ENCODE measurements at places on chromosomes 6 and 20.

- no peak for DNase-seq
Observed at GRCh38 chr6:34143884-34144580, 1.9 kb downstream of the GRM4 start.

- no peak for DNase-seq
Observed at GRCh38 chr6:149806127-149806526, 56.6 kb downstream of the PCMT1 start.

DNA sequence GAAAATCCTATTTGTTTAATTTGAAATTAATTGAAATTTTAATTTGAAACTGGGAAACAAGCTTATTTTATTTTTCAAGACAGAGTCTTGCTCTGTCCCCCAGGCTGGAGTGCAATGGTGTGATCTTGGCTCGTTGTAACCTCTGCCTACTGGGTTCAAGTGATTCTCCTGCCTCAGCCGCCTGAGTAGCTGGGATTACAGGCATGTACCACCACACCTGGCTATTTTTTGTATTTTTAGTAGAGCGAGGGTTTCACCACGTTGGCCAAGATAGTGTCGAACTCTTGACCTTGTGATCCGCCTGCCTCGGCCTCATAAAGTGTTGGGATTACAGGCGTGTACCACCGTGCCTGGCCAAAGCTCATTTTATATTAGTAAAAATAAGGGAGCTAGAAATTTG lies 4.2 kb downstream of the SRSF3 start:
- DNase-seq = no peak

- DNase-seq = no peak
Observed at GRCh38 chr6:44841829-44842228, 454.3 kb downstream of the CDC5L start.

- DNase-seq = no peak
Observed at GRCh38 chr6:132060591-132060990, 109.4 kb upstream of the CCN2 start.

DNA sequence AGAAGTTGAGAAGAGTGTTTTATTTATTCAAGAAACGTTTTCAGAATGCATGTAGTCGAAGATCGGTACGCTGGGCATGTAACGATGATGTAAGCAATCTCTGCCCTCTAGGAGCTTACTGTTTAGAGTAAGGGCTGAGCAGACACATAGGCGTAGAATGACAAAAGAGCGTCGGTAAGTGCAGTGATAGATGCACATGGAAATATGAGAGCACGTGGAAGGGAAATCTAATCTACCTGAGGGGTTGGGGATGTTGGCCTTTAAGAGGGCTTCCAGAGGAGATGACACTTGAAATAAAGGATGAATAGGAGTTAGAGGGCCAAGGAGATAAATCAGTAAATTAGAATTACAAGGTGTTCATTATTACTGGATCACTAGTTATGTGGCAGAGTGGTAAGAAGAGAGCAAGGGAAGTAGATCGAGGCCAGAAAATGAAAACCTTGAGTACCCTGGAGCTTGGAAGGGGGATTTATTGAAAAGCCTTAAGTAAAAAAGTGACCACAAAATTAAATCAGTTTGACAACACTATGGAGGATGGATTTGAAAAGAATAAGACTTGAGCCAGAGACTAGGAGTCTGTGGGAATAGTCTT lies 782 bp downstream of the TRMT11 start:
- no peak for DNase-seq

DNA sequence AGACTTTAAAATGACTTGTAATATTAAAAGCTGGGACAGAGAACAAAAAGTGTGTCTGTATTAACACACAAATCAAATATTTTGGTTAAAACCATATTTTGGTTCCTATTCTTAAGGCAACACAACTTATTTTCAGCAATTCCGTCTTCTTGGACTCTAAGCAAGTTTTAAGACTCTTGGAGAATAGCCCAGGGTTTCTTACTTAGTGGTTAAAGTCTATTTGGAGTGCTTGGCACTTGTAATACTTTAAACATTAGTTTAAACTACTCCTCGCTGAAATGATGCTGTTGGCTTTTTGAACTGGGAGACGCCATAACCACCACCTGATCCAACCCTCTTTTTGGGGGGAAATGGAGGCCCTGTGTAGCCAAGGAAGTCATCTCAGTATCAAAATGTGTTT lies 109.7 kb upstream of the GMDS start:
- no peak for DNase-seq

DNA sequence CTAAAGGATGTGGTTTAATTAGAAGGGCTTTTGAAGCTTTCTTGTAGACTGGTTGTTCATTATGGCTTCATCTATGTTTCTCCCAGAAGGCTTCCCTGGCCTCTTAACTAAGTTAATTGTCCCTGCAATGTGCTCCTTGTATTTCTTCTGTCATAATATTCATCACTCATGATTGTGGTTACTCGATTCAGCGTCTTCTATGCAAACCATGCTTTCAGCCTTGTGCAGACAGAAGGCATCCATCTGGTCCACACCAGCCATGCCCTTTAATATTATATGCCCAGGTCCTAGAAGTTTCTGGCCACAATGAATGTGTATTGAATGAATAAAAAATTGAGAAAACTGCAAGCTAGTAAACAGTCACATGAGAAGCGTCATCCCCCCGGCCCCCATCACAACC lies 163.2 kb downstream of the KHDC1L start:
- DNase-seq = no peak

GRCh38 chr20:54382419-54382818 lies 93.0 kb upstream of the DOK5 start:
- no peak for DNase-seq

DNA sequence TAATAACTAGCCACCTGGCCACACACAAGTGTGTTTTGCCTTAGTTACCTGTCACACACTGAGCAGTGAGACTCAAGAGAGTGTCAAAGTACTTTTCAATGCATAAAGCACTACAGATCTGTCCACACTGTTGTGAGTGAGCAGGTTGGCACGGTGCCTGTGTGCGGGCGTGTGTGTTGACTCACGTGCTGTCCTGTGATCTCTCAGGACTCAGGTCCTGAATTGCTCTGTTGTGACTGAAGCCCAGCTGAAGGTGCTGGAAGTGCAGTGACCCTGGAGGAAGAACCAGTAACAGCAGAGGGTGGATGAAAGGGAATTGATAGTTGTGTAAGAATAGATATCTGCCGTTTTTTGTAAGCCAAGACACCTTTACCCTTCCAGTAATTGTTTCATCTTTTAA lies 18.3 kb downstream of the SLC16A10 start:
- no peak for DNase-seq

DNA sequence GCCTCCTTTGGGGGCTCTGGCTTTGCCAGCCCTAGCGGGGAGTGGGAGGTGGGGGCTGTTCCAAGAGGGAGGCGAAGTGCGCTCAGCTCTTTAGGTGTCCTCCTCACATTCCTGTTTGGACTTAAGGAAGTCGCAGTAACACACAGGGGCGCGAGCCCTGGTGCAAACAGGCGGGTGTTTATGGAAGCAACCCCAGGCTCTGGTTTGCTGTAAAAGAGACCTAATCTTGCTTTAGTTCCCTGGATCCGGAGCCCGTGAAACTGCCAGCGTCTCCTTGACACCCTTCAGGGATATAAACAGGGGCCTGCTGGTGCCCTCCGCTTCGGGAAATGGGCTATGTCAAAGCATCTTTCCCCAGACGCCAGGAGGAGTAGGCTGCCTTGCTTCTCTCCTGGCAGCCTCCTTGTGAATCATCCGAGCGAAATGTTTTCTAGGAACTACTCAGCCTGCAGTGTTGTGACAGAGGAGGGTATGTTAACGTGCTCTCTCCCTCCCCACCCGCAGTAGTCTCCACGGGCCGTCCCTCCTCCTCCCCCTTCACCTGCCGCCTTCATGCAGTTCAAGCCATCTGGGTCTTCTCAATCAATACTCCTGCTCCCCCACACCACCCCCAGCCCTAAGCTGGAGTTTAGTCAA lies 168.0 kb upstream of the LRFN2 start:
- DNase-seq = peak; percentile 13

GRCh38 chr6:144756469-144756868 lies 471.3 kb downstream of the UTRN start:
- no peak for DNase-seq

DNA sequence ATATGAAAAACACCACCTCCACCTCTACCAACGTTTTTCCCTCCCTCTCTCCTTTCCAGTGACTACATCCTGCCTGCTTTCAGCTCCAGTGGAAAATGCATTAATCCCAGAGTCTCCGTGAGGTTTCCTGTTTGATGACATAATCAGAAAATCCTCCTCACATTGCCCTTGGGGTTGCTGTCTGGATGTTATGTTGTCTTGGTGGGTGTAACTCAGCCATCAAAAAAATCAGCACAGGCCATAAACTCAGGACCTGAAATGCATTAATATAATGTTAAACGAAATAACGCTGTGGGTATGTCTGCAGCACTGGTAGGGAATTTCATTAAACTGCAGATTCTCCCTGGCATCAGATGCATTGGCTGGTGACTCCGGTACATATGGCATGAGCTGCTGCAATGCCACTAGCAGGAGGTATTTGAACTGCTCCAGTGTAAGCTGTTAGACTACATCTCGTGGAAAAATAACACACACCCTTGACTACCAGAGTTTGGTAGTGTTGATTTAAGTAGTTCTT lies 297.8 kb downstream of the PRL start:
- DNase-seq = no peak

- DNase-seq = no peak
Observed at GRCh38 chr6:97473979-97474378, 191.0 kb upstream of the MMS22L start.

GRCh38 chr6:145080651-145081050 lies 654.7 kb downstream of the EPM2A start:
- no peak for DNase-seq

GRCh38 chr6:80425089-80425823 lies 318.8 kb downstream of the BCKDHB start:
- no peak for DNase-seq

- DNase-seq = no peak
Observed at GRCh38 chr6:126784161-126784790, 334.2 kb upstream of the RSPO3 start.

GRCh38 chr6:106360989-106361430 lies 493 bp downstream of the CRYBG1 start:
- no peak for DNase-seq

DNA sequence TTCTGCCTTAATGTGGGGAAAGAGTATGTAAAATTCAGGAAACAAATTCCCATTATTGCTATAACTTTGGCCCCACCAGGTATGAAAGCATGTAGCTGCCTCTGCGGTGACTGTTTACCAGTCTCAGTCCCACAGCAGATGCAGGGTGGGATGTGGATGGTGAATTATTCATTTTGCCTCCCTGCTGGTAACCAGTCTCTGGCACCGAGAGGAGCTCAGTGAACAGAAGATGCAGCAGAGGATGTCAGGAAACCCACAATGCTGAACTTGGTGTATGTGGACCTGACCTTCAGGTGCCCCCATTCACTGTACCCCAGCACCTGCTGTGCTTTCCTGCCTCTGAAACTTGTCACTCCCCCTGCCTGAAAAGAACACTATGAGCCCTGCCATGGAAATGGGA lies 8.8 kb upstream of the METTL24 start:
- no peak for DNase-seq

- DNase-seq = no peak
Observed at GRCh38 chr6:169587975-169588374, 113.9 kb downstream of the WDR27 start.

- no peak for DNase-seq
Observed at GRCh38 chr20:992801-993535, 9.1 kb downstream of the RSPO4 start.

- DNase-seq = peak; percentile 47
Observed at GRCh38 chr6:169172946-169173345, 80.7 kb downstream of the THBS2 start.

- DNase-seq = no peak
Observed at GRCh38 chr6:139743664-139744437, 369.4 kb upstream of the CITED2 start.

- DNase-seq = no peak
Observed at GRCh38 chr6:25447570-25447929, 168.4 kb downstream of the CARMIL1 start.

GRCh38 chr6:26578741-26579140 lies 18.0 kb upstream of the ABT1 start:
- DNase-seq = no peak

DNA sequence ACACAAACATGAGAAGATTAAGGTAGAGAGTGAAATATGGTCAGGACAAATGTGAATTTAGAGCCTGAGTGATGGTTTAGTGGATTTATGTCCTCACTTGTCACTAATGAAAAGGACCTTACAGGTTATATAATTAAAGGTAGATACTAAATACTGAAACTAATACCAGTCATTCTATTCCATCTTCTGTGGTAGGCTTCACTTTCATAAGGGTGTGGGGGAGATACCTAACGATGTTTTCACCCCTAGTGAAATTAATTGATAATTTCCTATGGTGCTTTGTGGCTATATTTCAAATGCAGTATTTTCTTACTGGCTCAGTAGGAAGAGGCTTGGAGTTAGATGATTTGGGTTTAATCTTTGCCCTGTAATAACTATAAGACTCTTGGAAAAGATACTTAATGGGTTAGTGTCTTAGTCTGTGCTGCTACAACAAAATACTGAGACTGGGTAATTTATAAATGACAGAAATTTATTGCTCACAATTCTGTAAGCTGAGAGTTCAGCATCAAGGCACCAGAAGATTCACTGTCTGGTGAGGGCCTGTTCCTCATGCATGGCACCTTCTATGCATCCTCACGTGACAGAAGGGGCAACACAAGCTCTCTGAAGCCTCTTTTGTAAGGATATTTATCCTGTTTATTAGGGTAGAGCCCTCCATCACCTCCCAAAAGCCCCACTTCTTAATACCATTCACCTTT lies 21.3 kb downstream of the RNF217 start:
- DNase-seq = no peak

DNA sequence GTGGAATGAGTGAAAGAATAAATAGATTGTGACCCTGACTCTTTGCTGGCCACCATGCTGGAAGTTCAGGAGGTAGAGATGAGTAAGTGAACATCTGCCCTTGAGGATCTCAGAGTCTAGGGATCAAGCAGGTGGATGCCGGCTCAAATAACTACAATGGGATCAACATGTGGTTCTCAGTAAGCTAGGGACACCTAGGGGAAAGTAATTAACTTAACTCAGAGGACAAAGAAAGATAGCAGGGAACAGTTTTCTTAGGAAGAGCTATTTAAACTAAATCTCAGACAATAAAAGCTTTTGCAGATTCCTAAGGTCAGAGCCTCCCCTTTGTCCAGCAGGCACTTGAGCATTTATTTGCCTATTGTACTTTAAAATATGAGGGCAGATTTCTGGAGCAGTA lies 29.1 kb downstream of the SLC13A3 start:
- DNase-seq = no peak

- DNase-seq = peak; percentile 89
Observed at GRCh38 chr6:33208091-33208967, at the start of gene RING1. TSS of gene RING1 (plus strand) at chr6:33208500. CDS start at chr6:33208823, 323 bp downstream.

DNA sequence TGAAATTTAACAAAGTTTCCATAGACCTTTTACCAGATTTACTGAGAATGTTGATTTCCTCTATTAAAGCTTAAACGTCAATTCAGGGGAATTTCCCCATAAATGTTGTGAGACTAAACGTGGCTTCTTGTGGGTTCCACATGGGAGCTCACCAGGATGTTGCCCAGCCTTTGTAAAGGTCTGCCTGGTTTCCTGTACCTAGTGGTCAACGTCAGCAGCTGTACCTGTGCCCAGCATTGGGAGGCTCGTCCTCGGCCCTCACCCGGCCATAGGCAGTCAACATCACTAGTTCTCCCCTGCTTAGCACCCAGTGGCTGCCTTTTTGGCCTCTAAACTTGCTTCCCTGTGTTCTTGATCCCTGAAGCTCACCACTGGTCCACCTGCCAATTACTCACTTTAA lies 22.1 kb upstream of the CD83 start:
- DNase-seq = no peak

- DNase-seq = peak; percentile 44
Observed at GRCh38 chr20:4949833-4950178, 51.5 kb downstream of the SLC23A2 start.

GRCh38 chr6:40485300-40485699 lies 101.9 kb downstream of the LRFN2 start:
- DNase-seq = no peak
